HCT116 (cell line): ENCODE measurements at places on chromosomes 2 and 18. TPM values are rescaled to one million over a fixed set of nuclear protein-coding genes. Genes with fewer than 3 reads are reported as not detected.

FKBP1B gene
- 11.8 TPM for total RNA-seq

ANKRD29 gene
- 8.8 TPM for total RNA-seq

CFAP210 gene
- not detected for total RNA-seq

HOXD3 gene
- total RNA-seq: 1.4 TPM

MRO gene
- total RNA-seq: 0.84 TPM

GPR45 gene
- total RNA-seq: 0.30 TPM

TFCP2L1 gene
- total RNA-seq: 8.4 TPM

TMEM127 gene
- 25.3 TPM for total RNA-seq

LCLAT1 gene
- 36.2 TPM for total RNA-seq

EFEMP1 gene
- 0.34 TPM for total RNA-seq

- H3K36me3 ChIP-seq: no peaks in the 10 kb centered on the region
- no peaks in the 10 kb centered on the region for H3K4me1 ChIP-seq
- DNase-seq: no peak
- H3K4me3 ChIP-seq: no peak overlapping the region
- no peak overlapping the region for H3K27ac ChIP-seq
Measured at GRCh38 chr2:200796561-200796960, 15.1 kb upstream of the BZW1 start.

DNA sequence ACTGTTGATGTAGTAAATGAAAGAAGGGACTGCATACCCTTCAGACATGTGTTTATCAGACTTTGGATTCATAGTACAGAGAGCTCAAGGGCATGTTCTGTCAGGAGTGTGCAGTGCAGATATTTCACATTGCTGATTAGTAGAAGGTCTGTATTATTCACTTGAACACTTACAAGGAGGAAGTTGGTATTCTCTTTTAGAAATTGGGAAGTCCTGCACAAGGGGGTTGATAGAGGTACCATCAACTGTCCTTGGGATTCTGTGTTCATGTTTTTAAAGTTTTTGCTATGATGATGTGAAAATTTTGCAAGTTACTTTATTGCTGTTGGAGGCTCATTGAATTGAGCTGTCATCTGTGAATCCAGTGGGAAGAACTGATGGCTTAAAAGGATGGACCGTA lies 6.7 kb downstream of the PSMD1 start:
- peaks cover 15% of the 10 kb centered on the region for H3K4me1 ChIP-seq
- no peak overlapping the region for H3K4me3 ChIP-seq
- DNase-seq: no peak
- no peak overlapping the region for H3K27ac ChIP-seq
- no peaks in the 10 kb centered on the region for H3K27me3 ChIP-seq
- peaks cover 43% of the 10 kb centered on the region for H3K36me3 ChIP-seq

DNA sequence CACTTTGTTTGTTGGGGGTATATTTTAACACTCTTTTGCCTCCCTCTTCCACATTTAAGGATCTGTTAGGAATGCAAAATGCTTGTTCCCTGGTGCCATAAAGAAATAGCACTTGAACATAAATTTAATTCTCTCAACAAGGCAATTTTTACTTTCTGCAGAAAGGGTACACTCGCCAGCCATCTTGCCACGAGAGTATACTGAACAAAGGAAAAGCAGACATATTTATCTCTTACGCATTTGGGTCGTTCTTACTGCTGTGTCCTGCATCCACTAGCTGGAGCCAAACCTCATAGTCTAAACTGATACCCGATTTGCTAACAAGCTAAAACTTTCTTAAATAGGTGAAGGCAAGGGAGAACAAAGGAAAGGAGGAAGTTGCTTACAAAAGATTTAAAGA lies 129.5 kb downstream of the B3GNT2 start:
- no peaks in the 10 kb centered on the region for H3K4me1 ChIP-seq
- no peak overlapping the region for H3K4me3 ChIP-seq
- DNase-seq: no peak
- no peaks in the 10 kb centered on the region for H3K36me3 ChIP-seq

GRCh38 chr2:200353120-200353519 lies 46.6 kb downstream of the SPATS2L start:
- no peaks in the 10 kb centered on the region for H3K27me3 ChIP-seq
- no peaks in the 10 kb centered on the region for H3K36me3 ChIP-seq
- H3K4me3 ChIP-seq: no peak overlapping the region
- H3K27ac ChIP-seq: peak overlapping the region; percentile 28; the same call in 1 of the 2 replicates
- H3K4me1 ChIP-seq: peaks cover 38% of the 10 kb centered on the region

DNA sequence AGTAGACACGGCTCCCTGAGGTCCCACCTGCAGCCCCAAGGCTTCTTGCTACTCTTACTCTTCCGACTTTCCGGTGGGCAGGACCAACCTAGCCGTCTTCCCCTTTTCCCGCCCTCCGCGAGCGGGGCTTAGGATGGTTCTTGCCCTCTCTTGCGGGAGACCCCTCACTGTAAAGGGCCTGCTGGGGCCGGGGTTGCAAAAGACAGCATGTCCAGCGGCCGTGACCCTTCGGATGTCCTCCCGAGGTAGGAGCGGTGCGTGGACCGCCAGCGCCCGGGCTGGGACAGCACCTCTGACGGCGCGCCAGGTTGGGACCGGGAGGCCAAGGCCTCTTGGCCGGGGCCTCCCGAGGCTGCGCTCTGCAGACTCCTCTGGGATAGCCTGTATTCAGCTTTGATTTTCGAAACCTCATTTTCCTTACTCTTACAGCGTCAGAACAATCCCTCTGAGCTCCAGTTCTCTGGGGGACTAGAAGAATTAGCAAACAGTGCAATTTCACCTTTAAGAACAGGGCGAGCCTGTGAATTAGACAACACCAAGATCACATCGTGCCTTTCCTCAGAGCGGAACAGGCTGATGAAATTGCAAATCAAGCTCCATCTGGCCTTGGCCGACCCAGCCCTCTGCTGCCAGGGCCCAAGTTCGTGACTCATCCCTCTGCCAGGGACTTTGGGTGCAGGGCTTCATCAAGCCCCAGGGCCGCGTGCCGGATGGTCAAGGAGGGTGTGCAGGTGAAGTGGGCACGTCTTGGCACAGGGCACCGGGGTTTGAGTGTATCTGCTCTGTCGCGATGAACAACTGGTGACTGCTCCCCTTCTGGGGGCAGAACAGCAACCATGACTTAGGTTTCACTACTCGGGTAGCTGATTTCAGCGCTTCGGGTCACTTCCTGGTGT lies 777 bp downstream of the MOCOS start:
- no peaks in the 10 kb centered on the region for H3K36me3 ChIP-seq
- H3K27me3 ChIP-seq: no peaks in the 10 kb centered on the region
- peak overlapping the region; percentile 77 for H3K4me3 ChIP-seq
- peak overlapping the region; percentile 62 for H3K27ac ChIP-seq
- peak; percentile 28 for DNase-seq
- peaks cover 12% of the 10 kb centered on the region; the same call in 1 of the 2 replicates for H3K4me1 ChIP-seq

DNA sequence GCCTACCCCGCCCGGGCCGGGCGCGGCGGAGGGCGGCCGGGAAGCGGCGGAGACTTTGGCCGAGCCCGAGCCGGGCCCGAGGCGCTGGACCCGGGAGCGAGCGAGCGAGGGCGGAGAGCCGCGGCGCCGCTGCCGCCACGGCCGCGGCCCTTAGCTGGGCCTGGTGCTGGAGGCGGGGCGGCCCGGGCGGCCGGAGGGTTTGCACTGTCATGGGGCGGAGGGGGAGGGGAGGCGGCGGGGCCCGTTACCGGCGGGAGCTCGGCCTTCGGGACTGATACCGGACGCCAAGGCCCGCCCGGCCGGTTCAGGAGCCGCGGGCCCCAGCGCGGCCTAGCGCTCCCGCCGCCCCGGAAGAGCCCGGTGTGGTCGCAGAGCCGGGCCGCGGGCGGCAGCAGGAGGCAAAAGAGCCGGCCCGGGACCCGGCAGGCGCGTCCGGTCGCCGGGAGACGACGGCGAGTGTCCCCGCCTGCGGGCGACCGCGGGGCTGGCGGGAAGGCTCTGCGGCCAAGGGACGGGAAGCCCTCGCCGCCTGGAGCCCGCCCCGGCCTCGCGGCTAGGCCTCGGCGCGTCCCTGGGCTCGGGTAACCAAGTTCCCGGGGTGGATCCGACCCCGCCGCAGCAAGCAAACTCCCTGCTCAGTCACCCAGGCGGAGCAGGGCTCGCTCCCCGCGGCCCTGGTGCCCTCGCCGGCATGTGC lies 697 bp downstream of the KCMF1 start:
- no peak for DNase-seq
- H3K4me1 ChIP-seq: peaks cover 61% of the 10 kb centered on the region
- no peaks in the 10 kb centered on the region for H3K36me3 ChIP-seq
- H3K27ac ChIP-seq: peak overlapping the region; percentile 91

DNA sequence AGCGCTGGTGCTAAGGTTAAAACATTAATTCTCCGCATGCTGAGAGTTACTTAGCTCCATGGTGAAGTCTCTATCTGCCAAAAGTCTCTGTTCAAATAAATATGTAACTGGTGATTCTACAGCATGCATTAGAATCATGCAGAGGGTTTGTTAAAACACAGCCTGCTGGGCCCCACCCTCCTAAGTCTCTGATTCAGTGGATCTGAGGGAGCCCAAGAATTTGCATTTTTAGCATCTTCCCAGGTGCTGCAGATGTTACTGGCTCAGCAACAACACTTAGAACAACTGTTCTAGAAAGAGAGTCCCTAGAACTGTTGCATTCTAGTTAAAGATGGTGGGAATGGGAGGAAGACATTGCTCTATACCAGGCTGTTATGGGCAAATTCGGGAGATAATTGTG lies 73.4 kb downstream of the DPP10 start:
- H3K4me3 ChIP-seq: no peak overlapping the region
- H3K27me3 ChIP-seq: no peaks in the 10 kb centered on the region
- no peak for DNase-seq
- H3K27ac ChIP-seq: no peak overlapping the region

- no peak within 1 kb of the TSS for H3K27ac ChIP-seq
- no peaks in the 10 kb centered on the region for H3K36me3 ChIP-seq
- no peak for DNase-seq
Measured at GRCh38 chr2:142877216-142877838, at the start of gene KYNU. KYNU (plus strand) TSS chr2:142877664; CDS start chr2:142885368, 7,704 bp downstream.

- DNase-seq: no peak
- no peaks in the 10 kb centered on the region for H3K36me3 ChIP-seq
- no peak overlapping the region for H3K27ac ChIP-seq
Measured at GRCh38 chr2:48991415-48992131, 162.7 kb downstream of the FSHR start.

DNA sequence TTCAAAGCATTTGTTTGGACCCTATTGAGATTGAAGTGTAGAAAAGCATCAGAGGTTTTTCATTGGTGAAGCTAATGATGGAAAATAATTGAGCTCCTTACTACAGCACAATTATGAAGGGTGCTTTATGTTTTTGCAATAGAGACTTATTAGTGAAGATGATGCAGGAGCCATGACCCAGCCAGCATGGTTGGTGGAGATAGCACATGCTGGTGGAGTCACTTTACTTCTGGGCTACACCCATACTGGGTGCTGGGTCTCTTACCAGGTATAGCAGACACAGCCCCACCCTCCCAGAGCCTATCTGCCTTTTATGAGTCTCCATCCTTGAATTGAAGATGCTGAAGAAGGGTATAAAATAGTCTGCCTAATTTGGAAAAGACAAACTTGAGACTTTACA lies 3.6 kb downstream of the ACP1 start:
- no peak overlapping the region for H3K4me3 ChIP-seq
- peaks cover 9% of the 10 kb centered on the region; the same call in 1 of the 2 replicates for H3K4me1 ChIP-seq
- H3K36me3 ChIP-seq: peaks cover 21% of the 10 kb centered on the region
- no peaks in the 10 kb centered on the region for H3K27me3 ChIP-seq
- no peak overlapping the region for H3K27ac ChIP-seq

- no peaks in the 10 kb centered on the region for H3K4me1 ChIP-seq
- no peak for DNase-seq
- no peaks in the 10 kb centered on the region for H3K36me3 ChIP-seq
- H3K27me3 ChIP-seq: no peaks in the 10 kb centered on the region
- no peak overlapping the region for H3K4me3 ChIP-seq
Measured at GRCh38 chr18:55422456-55423180, 165.4 kb downstream of the TCF4 start.

DNA sequence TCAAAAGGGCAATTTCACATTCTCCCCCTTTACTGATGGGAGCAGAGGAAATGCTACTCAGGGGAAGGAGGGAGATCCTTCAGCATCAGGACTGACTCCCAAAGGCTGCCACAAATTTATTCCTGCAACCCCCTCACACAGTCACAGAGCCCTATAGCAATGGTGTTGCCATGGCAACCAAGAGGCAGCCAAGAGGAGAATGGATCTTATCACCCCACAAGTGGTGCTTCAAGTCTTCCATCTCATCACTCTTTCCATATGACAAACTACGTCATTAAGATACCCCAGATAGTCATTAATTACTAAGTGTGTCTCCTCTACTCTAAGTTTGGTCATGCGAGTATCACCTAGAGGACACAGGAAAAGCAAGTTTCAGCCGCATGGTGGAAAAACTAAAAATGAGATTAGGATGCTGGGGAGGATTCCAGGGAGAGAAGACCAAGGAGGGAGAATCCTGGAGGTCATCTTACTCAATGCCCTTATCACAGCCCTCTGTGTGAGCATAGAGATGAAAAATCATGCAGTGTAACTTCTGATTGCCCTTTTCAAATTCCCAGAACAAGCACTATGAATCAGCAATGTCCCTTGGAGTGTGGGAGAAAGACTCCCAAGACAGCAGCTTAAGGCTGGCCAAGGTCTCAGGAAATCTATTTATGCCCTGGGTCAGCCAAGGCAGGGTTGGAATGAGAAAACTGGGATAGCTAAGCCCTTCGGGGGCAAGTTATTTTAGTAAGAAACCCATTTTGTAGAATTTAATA lies 885.7 kb upstream of the KLHL29 start:
- H3K36me3 ChIP-seq: no peaks in the 10 kb centered on the region
- H3K27ac ChIP-seq: no peak overlapping the region
- no peaks in the 10 kb centered on the region for H3K4me1 ChIP-seq
- no peak for DNase-seq
